ENCODE measurements at places on chromosomes 3 and 15. TPM values are rescaled to one million over a fixed set of nuclear protein-coding genes. Genes with fewer than 3 reads are reported as not detected.

Gene DOCK3
- 0.34 TPM for total RNA-seq

Gene CTXN2
- total RNA-seq = not detected

Gene NMB
- total RNA-seq = 4.6 TPM

Gene TRIM71
- total RNA-seq = 2.4 TPM

Gene TERC
- total RNA-seq = 8.0 TPM

Gene POTEB
- not detected for total RNA-seq

Gene ERC2
- 3.3 TPM for total RNA-seq

Gene SMAD6
- total RNA-seq = 84.9 TPM

Gene LMAN1L
- not detected for total RNA-seq

Gene EIF4E3
- 34.8 TPM for total RNA-seq

Gene MB21D2
- total RNA-seq = 4.1 TPM

Gene CACNA2D2
- 51.4 TPM for total RNA-seq

Gene XYLB
- total RNA-seq = 5.1 TPM

Gene SLC24A5
- 0.50 TPM for total RNA-seq

Gene SH2D7
- not detected for total RNA-seq

Gene HLTF
- total RNA-seq = 32.9 TPM

Gene CCR3
- not detected for total RNA-seq

Gene CCDC54
- not detected for total RNA-seq

Gene SEC22A
- total RNA-seq = 18.5 TPM
